Airway epithelial cell (primary cell): ENCODE measurements at places on chromosomes 3 and 15. TPM values are rescaled to one million over a fixed set of nuclear protein-coding genes. Genes with fewer than 3 reads are reported as not detected.

PATL2 gene
- not detected in 2 replicates for total RNA-seq

CDC25A gene
- total RNA-seq = 14.2 and 22.8 TPM in 2 replicates

CASR gene
- not detected in 2 replicates for total RNA-seq

SLC22A14 gene
- total RNA-seq = not detected in 2 replicates

RETNLB gene
- total RNA-seq = not detected in 2 replicates

CSPG5 gene
- not detected in 2 replicates for total RNA-seq

P2RY1 gene
- 6.6 and 8.0 TPM in 2 replicates for total RNA-seq

CSK gene
- total RNA-seq = 22.9 and 41.9 TPM in 2 replicates

SLC12A1 gene
- not detected in 2 replicates for total RNA-seq

MESP1 gene
- total RNA-seq = 0.07 TPM in 1 of 2 replicates, not detected in the other

CX3CR1 gene
- not detected in 2 replicates for total RNA-seq

EPHA3 gene
- total RNA-seq = 0.07 TPM in 1 of 2 replicates, not detected in the other

CFAP100 gene
- not detected in 2 replicates for total RNA-seq

STRIT1 gene
- not detected in 2 replicates for total RNA-seq

ISLR gene
- not detected in 2 replicates for total RNA-seq

UROC1 gene
- not detected in 2 replicates for total RNA-seq
